ENCODE measurements at places on chromosomes 12 and 14. TPM values are rescaled to one million over a fixed set of nuclear protein-coding genes. Genes with fewer than 3 reads are reported as not detected.
A peak's percentile ranks its signal among the peaks of the same experiment; 100 is the strongest.

GRCh38 chr14:93109572-93110481, 5.9 kb downstream of the ITPK1 start:
- H3K4me3 ChIP-seq: no peak overlapping the region
- peaks cover 33% of the 10 kb centered on the region for H3K4me1 ChIP-seq
- H3K27ac ChIP-seq: no peak overlapping the region
- H3K27me3 ChIP-seq: no peaks in the 10 kb centered on the region

The MED13L gene
- total RNA-seq: 53.1 TPM

DNA sequence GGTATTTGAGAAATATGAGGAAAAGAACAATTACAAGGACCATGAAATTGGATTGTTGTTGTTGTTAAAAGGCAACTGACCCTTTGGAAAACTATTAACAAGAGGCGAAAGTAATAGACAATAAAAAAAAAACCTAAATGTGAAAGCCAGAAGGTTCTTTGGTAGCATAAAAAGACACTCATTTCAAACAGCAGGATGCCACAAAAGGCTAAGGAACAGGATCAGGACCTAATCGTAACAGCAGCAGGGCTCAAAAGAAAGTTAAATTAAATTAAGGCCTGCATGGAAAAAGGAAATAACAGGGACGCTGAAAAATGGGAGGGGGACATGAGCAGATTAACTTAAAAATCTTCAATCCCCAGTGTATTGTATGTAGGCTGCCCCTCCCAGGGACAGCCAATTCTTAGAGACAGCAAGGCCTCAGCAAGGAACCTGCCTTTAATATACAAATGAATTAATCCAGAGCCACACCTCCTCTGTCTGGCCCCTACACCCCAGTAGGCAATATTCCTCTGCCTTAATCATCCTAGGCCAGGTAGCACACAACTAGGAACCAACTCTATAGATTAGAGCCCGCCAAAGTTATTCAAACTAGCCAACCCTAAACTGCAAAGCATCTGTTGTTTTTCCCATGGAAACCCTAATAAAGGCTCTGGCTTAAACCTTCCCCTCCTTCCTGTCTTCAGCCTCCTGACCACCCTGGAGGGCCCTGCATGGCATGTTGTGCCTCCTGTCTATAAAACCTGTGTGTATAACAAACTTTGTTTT, 28.4 kb upstream of the AP4S1 start:
- no peaks in the 10 kb centered on the region for H3K36me3 ChIP-seq
- H3K4me3 ChIP-seq: no peak overlapping the region
- H3K27me3 ChIP-seq: no peaks in the 10 kb centered on the region
- peaks cover 28% of the 10 kb centered on the region for H3K4me1 ChIP-seq

DNA sequence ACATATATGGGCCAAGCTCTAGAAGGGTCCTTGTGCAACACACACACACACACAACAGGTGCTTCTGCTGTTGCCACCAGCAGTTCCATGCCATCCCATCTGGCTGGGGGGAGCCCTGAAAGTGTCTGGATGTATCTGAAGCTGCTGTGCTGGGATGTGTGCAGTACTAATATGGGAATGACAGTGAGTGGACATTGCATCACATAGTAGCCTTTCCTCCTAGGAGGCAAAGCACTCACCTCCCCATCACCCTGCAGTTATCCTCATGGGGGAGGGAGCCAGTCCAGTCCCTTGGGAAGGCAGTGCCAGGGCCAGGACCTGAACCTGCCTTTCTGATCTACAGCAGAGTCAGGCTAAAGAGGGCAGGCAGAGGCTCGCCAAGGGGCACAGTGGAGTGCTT, 208.9 kb downstream of the CACNA1C start:
- no peaks in the 10 kb centered on the region for H3K27me3 ChIP-seq
- no peak for DNase-seq
- no peak overlapping the region for H3K4me3 ChIP-seq
- H3K36me3 ChIP-seq: no peaks in the 10 kb centered on the region

- peaks cover 19% of the 10 kb centered on the region for H3K4me1 ChIP-seq
- no peak overlapping the region for H3K4me3 ChIP-seq
- H3K27me3 ChIP-seq: no peaks in the 10 kb centered on the region
- H3K36me3 ChIP-seq: no peaks in the 10 kb centered on the region
- no peak for DNase-seq
Observed at GRCh38 chr12:59036347-59036746, 116.0 kb upstream of the LRIG3 start.

DNA sequence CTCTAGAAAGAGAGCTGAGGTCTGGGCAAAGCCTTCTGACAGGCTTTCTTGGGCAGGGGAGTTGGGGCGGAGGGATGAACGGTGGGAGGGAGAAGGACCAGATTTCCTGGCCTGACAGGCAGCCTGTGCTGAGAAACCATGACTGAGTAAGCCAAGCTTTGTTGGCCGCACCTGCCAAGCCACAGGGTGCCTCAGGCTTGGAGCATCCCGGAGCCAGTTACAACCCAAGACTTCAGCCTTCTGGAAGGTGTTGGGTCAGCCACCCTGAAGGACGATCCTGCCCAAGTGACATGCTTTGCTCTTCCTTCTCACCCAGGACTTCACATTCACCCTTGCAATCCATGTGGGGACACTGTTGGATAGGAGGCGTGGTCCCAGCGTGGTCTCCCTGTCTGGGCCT, 21.0 kb upstream of the AQP2 start:
- no peaks in the 10 kb centered on the region for H3K27me3 ChIP-seq
- no peak for DNase-seq
- peaks cover 3% of the 10 kb centered on the region for H3K4me1 ChIP-seq
- H3K4me3 ChIP-seq: no peak overlapping the region
- no peaks in the 10 kb centered on the region for H3K36me3 ChIP-seq
- H3K27ac ChIP-seq: no peak overlapping the region

- H3K36me3 ChIP-seq: no peaks in the 10 kb centered on the region
Observed at GRCh38 chr14:58635091-58635830, 2.5 kb upstream of the DACT1 start.

DNA sequence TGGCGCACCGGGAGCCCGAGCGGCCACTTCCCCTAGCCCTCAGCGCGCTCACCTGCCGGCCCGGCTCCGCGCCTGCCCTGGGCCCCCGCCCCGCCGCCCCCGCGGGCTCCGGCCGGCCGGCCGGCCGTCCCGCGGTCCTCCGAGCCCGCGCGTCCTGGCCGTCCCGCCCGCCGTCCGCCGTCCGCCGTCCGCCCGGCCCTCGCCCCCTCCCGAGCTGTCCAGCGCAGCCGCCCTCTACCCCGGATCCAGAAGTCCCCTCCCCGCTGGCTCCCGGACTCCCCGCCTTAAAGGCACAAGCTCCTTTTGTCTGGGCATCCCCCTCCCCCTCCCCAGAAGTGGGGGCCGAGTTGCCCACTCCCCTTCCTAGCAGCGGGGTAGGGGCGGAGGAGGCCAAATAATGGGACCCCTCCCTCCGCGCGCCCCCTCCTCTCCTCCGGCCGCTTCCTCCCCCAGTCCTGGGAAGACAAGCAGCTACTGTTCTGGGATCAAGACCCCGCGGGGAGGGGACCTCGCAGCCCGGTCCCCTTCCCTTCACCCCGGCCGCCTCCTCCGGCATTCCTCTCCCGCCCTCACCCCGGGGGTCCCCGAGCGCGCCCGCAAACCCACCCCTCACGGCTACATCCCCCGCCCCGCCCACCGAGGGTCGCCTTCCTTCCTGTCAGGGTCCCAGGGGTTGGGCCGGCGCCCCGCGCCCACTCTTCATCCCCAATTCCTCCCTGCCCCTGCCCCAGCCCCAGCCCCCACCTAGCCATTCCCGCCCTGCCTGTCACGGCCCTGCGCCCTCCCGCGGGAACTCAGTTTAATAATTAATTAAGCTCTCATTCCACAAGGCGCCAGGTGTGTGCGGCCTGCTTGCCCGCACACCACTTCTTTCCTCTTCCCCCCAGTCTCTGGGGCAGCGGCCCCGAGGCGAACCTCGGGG, at the start of gene ADCY6:
Gene ADCY6, minus strand, starts transcription at position 236 of the 922 bp plus-strand sequence. CDS start 5,655 bp downstream, outside the sequence.
- peaks cover 21% of the 10 kb centered on the region for H3K4me1 ChIP-seq
- no peak for DNase-seq
- no peaks in the 10 kb centered on the region for H3K27me3 ChIP-seq
- peak within 1 kb of the TSS; percentile 90 for H3K27ac ChIP-seq

DNA sequence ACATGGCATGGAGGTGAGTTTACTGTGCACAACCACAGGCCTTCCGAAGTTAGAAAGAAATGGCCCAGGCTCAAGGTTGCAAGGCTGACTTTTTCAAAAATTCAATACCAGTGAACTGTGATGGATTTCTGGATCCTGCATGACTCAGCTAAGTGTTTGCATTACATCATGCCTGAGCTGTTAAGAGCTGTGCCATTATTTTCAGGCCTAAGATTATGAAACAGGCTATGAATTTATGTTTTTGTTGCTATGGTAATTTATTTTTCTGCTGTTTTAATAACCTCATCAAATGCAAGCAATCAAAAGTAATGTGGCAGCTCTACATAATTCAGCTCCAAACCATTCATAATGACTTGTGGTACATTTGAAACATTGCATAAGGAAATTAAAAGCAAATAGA, 457.7 kb upstream of the TMEM132C start:
- no peaks in the 10 kb centered on the region for H3K36me3 ChIP-seq
- no peak overlapping the region for H3K4me3 ChIP-seq
- peak overlapping the region; percentile 3 for H3K27ac ChIP-seq
- H3K4me1 ChIP-seq: no peaks in the 10 kb centered on the region
- no peaks in the 10 kb centered on the region for H3K27me3 ChIP-seq

DNA sequence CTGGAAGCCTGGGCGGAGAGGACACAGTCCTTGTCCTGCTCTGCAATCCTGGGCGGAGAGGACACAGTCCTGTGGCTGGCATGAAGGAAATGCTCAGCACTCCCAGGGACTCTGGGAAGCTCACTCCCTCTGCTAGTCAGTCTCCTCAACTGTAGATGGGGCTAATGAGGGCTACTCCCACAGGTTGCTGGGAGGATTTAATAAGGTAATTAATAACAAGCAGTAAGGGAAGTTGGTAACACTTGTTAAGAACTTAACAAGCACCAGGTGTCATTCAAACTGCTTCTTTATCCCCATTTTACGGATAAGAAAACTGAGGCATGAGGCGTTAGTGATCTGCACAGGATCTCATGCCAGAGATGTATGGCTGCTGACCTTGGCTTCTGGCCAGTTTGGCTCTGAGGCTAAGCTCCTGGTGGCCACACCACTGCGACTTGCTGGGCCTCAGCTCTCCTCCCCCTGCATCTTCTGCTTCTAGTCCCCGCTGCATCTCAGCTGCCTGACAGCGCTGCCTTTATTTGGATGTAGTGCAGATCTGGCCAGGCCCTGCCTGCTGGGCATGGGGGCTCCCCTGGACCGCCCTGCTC, 54.1 kb upstream of the BEGAIN start:
- H3K27me3 ChIP-seq: peaks cover 26% of the 10 kb centered on the region
- no peak for DNase-seq
- no peak overlapping the region for H3K4me3 ChIP-seq
- H3K36me3 ChIP-seq: no peaks in the 10 kb centered on the region
- peaks cover 5% of the 10 kb centered on the region for H3K4me1 ChIP-seq

GRCh38 chr14:60514378-60514740, 5.4 kb downstream of the SIX6 start:
- H3K27me3 ChIP-seq: peaks cover 10% of the 10 kb centered on the region
- peaks cover 14% of the 10 kb centered on the region for H3K4me1 ChIP-seq

DNA sequence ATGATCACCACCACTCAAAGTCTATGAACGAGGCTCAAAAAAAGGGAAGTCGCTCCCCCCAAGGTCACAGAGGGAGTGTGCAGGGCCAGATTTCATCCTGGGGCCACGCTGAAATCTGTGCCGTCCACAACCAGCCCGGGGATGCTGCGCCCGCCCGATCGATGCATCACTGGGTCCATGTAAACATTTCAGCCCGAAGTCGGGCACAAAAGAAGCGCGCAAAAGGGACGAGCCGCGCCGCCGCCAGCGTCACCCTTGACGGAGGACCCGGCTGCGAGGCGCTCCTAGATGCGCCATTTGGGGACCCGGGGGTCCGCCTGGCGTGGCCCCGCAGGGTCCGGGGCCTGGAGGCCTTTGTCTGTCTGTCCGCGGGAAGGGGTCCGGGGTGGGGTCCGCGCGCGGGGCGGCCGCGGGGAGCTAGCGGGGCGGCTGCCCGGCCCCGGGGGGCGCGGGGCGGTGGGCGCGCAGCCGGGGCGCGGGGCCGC, 503 bp downstream of the FBXO21 start:
- H3K27ac ChIP-seq: peak overlapping the region; percentile 89
- no peak for DNase-seq
- H3K4me3 ChIP-seq: peak overlapping the region; percentile 75
- peaks cover 14% of the 10 kb centered on the region for H3K4me1 ChIP-seq
- H3K27me3 ChIP-seq: no peaks in the 10 kb centered on the region

- no peaks in the 10 kb centered on the region for H3K27me3 ChIP-seq
- no peak for DNase-seq
- H3K27ac ChIP-seq: no peak overlapping the region
Observed at GRCh38 chr12:126668961-126669360, 1598.0 kb upstream of the TMEM132C start.

GRCh38 chr14:90513161-90514014, 116.6 kb downstream of the CALM1 start:
- H3K4me1 ChIP-seq: peaks cover 46% of the 10 kb centered on the region
- H3K27me3 ChIP-seq: no peaks in the 10 kb centered on the region
- H3K36me3 ChIP-seq: no peaks in the 10 kb centered on the region
- H3K27ac ChIP-seq: peak overlapping the region; percentile 67
- DNase-seq: no peak

The TEP1 gene
- total RNA-seq: 16.6 TPM

DNA sequence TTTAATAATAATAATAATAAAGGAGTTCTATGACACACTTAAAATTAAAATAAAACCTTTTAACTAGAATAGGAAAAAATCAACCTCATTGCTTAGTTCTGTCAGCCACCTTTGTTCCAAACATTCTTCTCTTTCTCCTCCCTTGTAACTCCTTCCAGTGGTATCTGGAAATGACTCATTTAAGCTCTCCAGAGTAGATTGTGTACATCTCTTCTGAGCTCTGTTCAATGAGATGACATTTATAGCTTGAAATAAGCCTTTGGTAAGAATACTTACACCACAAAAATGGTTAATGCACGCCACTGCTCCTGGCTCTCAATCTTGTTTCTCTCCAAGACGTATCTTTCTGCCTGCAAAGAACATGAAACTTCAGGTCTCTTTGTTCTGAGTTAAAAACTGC, 70.3 kb downstream of the STAB2 start:
- H3K36me3 ChIP-seq: no peaks in the 10 kb centered on the region
- no peak overlapping the region for H3K27ac ChIP-seq
- no peaks in the 10 kb centered on the region for H3K27me3 ChIP-seq
- H3K4me3 ChIP-seq: no peak overlapping the region
- H3K4me1 ChIP-seq: no peaks in the 10 kb centered on the region

DNA sequence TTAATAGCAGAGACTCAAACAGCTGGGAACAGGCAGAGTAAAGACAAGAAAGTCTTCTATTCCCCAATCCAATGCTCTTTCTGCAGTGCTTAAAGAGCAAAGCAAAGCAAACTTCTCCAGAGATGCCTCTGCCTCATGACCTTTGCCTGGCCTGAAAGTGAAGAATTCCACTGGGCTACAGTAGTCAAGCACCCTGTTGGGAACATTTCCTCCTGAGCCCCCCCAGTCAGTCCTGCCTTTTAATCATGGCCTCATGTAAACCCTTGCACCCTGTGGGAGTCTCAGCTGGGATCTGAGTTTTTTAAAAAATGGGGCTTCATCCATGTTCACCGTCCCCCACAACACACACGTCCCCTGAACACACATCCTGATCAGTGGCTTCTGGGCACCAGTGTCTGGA, 62.7 kb upstream of the TSPAN11 start:
- no peaks in the 10 kb centered on the region for H3K36me3 ChIP-seq
- no peak for DNase-seq
- no peaks in the 10 kb centered on the region for H3K4me1 ChIP-seq
- H3K27me3 ChIP-seq: no peaks in the 10 kb centered on the region
